Fibroblast of skin of left biceps (primary cell): ENCODE measurements at places on chromosomes 12 and 14.

- no peak for DNase-seq
Observed at GRCh38 chr12:109532721-109533486, 40.4 kb downstream of the MMAB start.

GRCh38 chr12:121723200-121723599, 10.6 kb downstream of the TMEM120B start:
- DNase-seq = no peak

GRCh38 chr12:12017798-12018197, 52.9 kb upstream of the BCL2L14 start:
- no peak for DNase-seq

DNA sequence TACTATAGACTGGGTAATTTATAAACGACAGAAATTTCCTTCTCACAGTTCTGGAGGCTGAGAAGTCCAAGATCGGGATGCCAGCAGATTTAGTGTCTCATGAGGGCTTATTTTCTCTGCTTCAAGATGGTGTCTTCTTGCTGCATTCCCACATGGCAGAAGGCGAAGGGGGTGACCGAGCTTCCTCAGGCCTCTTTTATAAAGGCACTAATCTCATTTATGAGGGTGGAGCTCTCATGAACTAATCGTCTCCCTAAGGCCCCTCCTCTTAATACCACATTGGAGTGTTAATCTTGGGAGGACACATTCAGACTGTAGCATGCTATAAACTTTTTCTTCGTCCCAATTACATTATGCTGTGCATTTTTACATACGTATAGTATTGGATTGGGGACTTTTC, 200.4 kb upstream of the ARHGAP5 start:
- no peak for DNase-seq

DNA sequence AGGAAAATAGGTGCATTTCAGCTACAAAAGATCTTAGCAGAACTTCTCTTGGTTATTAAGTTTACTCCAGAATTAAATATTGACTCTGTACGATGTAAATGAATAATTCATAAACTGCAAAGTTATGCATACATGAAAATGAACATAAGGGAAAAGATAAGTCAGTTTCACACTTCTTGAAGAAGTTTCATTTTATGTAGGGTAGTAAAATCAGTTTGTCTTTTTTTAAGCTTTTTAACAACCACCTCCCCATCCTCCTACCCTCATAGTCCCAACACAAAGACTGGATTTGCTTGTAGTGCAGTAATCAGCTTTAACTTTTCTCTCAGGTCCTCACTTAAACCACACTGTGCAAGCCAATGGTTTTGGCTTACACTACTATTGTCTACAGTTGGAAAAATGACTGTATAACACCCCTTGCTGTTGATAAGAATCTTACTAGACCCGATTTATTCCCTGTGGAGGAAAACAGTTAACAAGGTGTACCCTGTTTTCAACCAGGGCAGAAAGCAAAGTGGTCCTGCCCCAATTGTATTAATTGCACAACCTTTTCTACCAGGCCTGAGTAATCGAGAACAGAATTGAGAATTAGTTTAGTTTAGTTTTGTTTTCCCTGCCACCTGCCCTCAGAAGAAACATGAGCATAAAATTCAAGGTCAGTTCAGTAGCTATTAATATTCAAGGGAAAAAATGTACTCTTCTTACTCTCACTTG, 44.1 kb downstream of the NIN start:
- no peak for DNase-seq

GRCh38 chr12:56658921-56659320, 13.1 kb upstream of the ATP5F1B start:
- no peak for DNase-seq
